Activated naive CD4-positive, alpha-beta T cell (primary cell): ENCODE measurements at places on chromosomes 5 and 9.
A peak's percentile ranks its signal among the peaks of the same experiment; 100 is the strongest.

DNA sequence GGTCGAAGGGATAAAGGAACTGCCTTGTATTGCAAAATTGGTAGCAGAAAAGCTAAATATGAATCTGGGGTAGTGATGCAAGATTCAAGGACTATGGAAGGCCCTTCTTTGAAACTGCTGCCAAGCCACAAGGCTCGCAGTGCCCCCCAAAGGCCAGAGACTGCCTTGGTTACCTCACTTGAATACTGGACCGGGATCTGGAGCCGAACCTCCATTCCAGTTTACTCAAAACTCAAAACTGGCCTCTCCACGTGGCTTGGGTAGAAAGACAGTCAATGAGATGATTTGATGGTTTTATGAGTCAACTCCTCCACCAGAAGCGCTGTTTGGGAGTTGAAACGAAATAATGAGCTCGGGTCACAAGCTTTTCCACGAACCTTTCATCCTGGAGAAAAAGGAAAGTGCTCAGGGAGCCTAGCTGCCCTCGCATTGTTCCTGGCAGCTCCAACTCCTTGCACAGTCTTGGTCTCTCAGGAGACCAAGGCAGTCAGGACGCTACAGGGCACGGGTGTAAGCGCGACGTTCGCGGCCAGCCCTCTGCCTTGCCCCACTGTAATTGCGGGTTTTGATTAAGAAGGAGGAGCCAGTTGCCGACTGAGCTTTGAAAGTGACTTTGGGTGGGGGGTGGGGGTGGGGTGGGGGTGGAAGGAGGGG, 2.8 kb downstream of the ST8SIA4 start:
- peak; percentile 80 for DNase-seq

GRCh38 chr5:159343295-159344094, 13.2 kb upstream of the IL12B start:
- no peak for DNase-seq

GRCh38 chr9:117368684-117369230, 46.1 kb downstream of the ASTN2 start:
- DNase-seq = no peak

- DNase-seq = no peak
Measured at GRCh38 chr9:1837453-1838084, 177.6 kb upstream of the SMARCA2 start.

DNA sequence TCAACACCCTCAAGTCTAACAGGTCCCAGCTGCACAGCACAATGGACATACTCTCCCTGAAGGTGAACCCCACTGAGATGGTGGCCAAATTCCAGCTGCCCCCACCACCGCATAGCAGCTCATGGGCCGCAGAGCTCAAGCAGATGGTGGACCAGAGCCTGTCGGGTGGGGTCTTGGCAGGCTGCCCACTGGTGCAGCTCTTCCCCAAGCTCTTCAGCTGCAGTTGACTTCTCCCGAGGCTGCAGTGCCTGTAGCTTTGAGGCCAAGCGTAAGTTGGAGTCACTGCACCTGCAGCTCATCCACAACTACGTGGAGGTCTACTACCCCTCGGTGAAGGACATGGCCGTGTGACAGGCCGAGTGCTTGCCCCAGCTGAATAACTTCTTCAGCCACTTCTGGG, 56.6 kb upstream of the SPTLC1 start:
- no peak for DNase-seq

DNA sequence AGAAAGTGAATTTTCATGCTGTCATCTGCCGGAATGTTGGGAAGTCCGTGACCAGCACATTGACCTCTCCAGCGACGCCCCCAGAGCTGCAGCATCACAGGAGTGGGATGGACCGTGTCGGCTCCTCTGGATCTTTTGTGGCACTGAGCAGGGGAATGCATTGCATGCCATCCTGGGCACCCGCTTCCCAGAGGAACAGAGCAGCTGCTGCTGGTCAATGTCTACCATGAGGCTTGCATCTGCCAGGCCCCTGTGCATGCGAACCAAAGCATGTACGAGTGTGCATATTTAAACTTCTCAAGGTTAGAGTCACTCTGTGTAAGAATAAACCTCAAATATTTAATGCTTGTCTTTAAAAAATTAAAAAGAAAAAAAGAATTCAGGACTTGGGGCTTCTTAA, 414.8 kb downstream of the GADD45G start:
- DNase-seq = no peak

- DNase-seq = no peak
Measured at GRCh38 chr9:16627967-16628366, 242.5 kb downstream of the BNC2 start.

GRCh38 chr9:128340691-128341434, 536 bp downstream of the SLC27A4 start:
- no peak for DNase-seq

GRCh38 chr9:124280176-124280691, 22.5 kb downstream of the NEK6 start:
- no peak for DNase-seq

- no peak for DNase-seq
Measured at GRCh38 chr5:121497176-121497575, 354.5 kb upstream of the FTMT start.

DNA sequence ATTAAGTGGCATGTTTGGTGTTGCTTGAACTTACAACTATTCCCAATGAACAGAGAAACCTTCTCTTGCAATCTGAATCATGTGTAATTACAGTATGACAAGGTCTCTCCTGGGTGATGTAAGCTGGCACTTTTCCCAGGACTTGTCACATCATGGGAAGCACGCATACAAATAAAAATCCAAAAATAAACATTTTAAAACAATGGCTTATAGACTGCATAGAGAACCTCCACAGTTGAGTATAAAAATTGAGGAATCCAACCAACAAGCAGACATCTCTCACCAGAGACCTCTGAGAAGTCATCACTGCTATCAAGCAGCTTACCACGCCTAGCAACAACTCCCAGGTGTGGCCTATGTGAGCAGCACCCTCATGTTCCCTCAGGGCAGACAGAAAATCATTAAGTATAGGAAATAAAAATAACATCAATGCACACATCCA, 3.9 kb downstream of the MLLT3 start:
- no peak for DNase-seq

- DNase-seq = no peak
Measured at GRCh38 chr9:89182369-89182768, 3.8 kb upstream of the SHC3 start.

DNA sequence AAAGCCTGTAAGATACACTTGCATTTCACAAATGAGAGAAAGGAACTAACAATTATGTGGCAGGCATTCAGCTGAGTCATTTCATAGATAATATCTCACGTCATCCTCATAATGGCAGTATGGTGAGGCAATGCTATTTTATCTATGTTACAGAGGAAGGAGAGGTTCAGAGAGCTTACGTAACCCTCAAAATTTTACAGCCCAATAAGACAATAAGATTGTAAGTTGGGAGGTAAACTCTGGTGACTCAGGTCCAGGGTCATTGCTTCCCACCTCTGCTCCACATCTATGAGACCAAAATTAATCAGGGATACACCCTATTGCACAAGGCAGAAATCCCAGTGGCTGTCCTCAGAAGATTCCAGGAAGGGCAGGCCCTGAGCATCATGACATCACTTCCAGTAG, 309.7 kb downstream of the NSG2 start:
- no peak for DNase-seq

- DNase-seq = no peak
Measured at GRCh38 chr9:90464978-90465377, 177.6 kb downstream of the DIRAS2 start.

DNA sequence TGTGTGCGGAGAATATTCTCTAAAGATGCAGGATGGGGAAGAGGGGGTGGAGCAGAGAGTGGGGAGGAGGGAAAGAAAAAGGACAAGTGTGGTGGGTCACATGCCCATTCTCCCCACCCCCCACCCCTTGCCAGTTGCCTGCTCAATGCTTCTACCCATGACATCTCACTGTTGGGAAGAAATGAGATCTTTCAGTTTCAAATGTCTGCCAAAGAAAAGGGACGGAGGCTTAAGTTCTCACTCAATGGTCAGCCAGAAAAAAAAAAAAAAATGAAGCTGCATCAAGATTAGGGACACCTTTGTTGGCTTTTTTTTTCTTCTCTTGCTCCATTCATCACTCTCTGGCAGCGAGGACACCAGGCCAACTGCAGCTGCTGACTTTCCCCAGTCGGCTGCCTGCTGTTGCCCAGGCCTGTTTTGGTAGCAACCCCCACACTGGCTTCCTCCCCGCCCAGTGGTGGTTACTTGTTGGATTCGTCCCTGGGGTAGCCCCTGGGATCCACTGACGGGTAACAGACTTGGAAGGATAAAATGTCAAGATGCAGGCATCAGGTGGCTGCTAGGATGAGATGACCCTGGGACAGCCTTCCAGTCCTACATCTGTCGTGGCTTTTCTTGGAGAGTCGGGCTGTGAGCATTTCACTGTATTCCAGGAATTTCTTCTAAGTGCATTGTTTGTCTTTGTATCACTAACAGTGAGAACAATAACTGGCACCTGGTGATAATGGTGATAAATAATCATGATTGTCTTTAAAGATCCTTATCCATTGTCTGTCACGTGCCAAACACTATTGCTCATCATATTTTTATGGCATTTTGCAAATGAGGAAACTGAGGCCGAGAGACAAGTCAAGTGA, 9.1 kb downstream of the WWC1 start:
- no peak for DNase-seq
